Pancreas (tissue), 10 donors: ENCODE measurements at places on chromosomes 7 and 10. TPM values are rescaled to one million over a fixed set of nuclear protein-coding genes. Genes with fewer than 3 reads are reported as not detected.

The PNLIPRP2 gene
- polyA plus RNA-seq: 2,679 TPM

The MRLN gene
- 13.3 TPM for polyA plus RNA-seq

The ZYX gene
- 57.6 TPM for polyA plus RNA-seq

The MYL10 gene
- polyA plus RNA-seq: not detected

The SLC13A1 gene
- polyA plus RNA-seq: 0.04 TPM

The TNS3 gene
- 37.5 TPM for polyA plus RNA-seq

DNA sequence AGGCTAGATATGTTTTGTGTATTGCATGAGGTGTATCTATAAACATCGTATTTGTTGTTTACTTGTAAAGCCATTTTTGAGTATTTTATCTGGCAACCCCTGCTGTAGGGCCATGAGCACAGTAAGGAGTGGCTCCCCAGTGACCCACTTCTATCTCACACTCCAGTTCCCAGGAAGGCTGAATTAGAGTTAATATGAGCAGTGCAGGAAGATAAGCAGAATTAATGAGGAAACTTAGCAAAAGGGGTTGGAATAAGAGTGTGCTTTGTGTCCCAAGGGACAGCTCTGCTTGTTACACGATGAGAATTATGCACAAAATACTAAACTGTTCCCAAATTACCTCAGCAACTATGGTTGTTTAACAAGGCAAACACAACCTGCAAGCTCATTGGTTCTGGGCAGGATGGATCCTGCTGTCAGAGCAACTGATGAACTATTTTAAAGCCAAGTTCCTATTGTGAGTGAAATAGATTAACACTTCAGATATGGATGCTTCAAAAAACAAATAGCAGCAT is 1005.8 kb downstream of the NRG3 start:
- no peaks in the 10 kb centered on the region for H3K27me3 ChIP-seq
- H3K36me3 ChIP-seq: no peaks in the 10 kb centered on the region
- H3K4me1 ChIP-seq: no peaks in the 10 kb centered on the region
- H3K27ac ChIP-seq: no peak overlapping the region

DNA sequence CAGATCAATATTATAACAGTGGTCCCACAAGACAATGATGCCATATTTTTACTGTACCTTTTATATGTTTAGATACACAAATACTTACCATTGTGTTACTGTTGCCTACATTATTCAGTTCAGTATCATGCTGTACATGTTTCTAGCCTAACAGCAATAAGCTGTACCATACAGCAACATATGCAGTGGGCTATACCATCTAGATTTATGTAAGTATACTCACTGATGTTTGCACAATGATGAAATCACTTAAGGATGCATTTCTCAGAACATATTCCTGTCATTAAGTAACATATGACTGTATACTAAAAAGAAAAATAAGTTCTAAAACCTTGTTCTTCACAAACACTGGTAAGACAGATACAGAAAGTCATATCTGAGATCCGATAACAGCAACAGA is 468.6 kb upstream of the SEMA3A start:
- no peak overlapping the region for H3K4me3 ChIP-seq
- no peaks in the 10 kb centered on the region for H3K4me1 ChIP-seq
- H3K36me3 ChIP-seq: no peaks in the 10 kb centered on the region

- no peak overlapping the region for H3K27ac ChIP-seq
- H3K27me3 ChIP-seq: no peaks in the 10 kb centered on the region
- DNase-seq: no peak
These were observed 819 bp downstream of the UNCX start for GRCh38 chr7:1233333-1234048.

GRCh38 chr7:84291756-84292155 is 97.2 kb upstream of the SEMA3A start:
- H3K27me3 ChIP-seq: no peaks in the 10 kb centered on the region
- H3K4me1 ChIP-seq: no peaks in the 10 kb centered on the region
- no peaks in the 10 kb centered on the region for H3K36me3 ChIP-seq
- H3K4me3 ChIP-seq: no peak overlapping the region

- H3K27ac ChIP-seq: no peak overlapping the region
- H3K4me3 ChIP-seq: no peak overlapping the region
- no peaks in the 10 kb centered on the region for H3K4me1 ChIP-seq
- no peak for DNase-seq
These were observed 27.1 kb upstream of the GPAM start for GRCh38 chr10:112210666-112211065.

- H3K27ac ChIP-seq: no peak overlapping the region
- H3K27me3 ChIP-seq: no peaks in the 10 kb centered on the region
- H3K4me1 ChIP-seq: no peaks in the 10 kb centered on the region
- DNase-seq: no peak
These were observed 178.3 kb upstream of the ZMIZ1 start for GRCh38 chr10:78890506-78890905.

DNA sequence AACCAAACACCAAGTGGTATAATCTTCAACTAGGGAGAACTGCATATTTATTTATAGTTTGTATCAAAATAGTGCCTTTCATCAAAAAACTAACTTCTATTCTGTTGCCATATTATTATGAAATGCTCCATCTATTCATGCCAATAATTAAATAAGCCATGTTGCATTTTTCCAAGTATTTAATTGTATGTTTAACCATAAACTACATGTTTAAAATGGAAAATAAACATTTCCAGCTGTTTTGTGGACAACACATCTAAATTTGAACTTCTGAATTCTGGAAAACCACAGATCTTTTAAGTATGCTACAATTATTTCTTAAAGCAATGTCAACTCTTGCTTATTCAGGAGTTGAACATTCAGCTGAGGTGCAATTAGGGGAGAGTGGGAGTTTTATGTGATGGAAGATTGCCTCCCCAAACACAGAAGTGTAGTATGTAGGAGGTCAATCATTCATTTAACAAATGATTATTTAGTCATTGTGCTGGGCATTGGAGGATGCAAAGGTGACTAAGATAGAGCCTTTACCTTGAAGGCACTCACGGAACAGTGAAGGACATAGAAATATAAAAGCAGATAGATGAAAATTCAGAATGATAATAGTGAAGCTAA is 80.7 kb upstream of the PPP1R3C start:
- H3K36me3 ChIP-seq: no peaks in the 10 kb centered on the region
- DNase-seq: no peak
- no peaks in the 10 kb centered on the region for H3K4me1 ChIP-seq

DNA sequence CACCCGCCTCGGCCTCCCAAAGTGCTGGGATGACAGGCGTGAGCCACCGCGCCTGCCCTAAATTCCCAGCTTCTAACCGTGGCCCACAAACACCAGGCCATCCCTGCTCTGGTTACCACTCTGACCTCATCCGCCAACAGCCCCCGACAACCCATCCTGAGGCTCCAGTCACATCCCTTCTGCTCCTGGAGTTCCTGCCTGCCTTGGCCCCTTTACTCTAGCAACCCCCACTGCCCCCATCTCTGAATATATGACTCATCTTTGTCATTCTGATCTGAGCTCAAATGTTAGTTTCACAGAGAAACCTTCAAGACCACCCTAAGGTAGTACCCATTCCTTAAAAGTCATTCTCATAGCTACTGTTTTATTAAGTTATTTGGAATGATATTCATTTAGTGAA is 26.6 kb downstream of the RHEB start:
- H3K4me1 ChIP-seq: peaks cover 26% of the 10 kb centered on the region
- no peaks in the 10 kb centered on the region for H3K36me3 ChIP-seq
- no peak overlapping the region for H3K4me3 ChIP-seq
- no peak for DNase-seq
- H3K27me3 ChIP-seq: no peaks in the 10 kb centered on the region

DNA sequence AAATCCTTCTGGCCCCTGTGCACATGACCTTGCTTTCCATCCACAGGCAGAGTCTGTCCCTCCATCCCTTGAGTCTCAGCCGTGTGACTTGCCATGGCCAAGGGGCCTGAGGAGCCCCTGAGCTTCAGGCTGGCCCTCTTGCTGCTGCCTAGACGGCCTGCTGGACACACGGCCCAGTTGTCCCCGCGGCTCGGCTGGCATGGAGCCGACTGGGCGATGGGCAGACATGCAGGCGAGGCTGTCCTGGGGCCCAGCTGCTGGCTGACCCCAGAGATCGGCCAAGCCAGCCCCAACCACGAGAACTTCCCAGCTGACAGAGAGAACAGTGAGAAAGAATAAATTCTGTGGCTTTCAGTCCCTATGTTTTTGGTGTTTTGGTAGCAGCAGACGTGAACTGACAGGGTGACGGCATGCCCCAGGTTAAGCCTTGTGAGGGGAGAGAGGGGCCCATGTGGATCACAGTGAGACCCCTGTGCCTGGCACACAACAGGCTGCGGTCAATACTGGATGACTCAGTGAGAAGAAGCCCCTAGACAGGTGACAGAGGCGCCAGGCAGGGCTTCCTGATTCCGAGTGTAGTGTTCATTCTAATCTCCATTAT is 11.7 kb downstream of the PRKAG2 start:
- H3K27ac ChIP-seq: no peak overlapping the region
- H3K4me3 ChIP-seq: no peak overlapping the region
- H3K27me3 ChIP-seq: no peaks in the 10 kb centered on the region
- no peak for DNase-seq
- H3K4me1 ChIP-seq: peaks cover 10% of the 10 kb centered on the region

GRCh38 chr7:50655020-50655419 is 89.8 kb upstream of the DDC start:
- no peak for DNase-seq
- H3K27ac ChIP-seq: no peak overlapping the region
- H3K4me1 ChIP-seq: no peaks in the 10 kb centered on the region
- H3K27me3 ChIP-seq: no peaks in the 10 kb centered on the region

- H3K27me3 ChIP-seq: no peaks in the 10 kb centered on the region
- H3K4me1 ChIP-seq: no peaks in the 10 kb centered on the region
- no peak overlapping the region for H3K4me3 ChIP-seq
- H3K27ac ChIP-seq: no peak overlapping the region
These were observed 19.8 kb downstream of the MDFIC start for GRCh38 chr7:114941692-114942091.

DNA sequence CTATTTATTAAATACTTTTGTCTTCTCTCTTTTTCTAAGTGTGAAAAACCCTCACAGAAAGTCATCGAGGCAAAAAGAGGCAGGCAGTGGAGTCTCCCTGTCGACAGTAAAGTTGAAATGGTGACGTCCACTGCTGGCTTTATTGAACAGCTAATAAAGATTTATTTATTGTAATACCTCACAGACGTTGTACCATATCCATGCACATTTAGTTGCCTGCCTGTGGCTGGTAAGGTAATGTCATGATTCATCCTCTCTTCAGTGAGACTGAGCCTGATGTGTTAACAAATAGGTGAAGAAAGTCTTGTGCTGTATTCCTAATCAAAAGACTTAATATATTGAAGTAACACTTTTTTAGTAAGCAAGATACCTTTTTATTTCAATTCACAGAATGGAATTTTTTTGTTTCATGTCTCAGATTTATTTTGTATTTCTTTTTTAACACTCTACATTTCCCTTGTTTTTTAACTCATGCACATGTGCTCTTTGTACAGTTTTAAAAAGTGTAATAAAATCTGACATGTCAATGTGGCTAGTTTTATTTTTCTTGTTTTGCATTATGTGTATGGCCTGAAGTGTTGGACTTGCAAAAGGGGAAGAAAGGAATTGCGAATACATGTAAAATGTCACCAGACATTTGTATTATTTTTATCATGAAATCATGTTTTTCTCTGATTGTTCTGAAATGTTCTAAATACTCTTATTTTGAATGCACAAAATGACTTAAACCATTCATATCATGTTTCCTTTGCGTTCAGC is 43.4 kb downstream of the TARP start:
- no peaks in the 10 kb centered on the region for H3K27me3 ChIP-seq
- no peak overlapping the region for H3K4me3 ChIP-seq
- no peaks in the 10 kb centered on the region for H3K4me1 ChIP-seq
- H3K27ac ChIP-seq: no peak overlapping the region
- DNase-seq: no peak

DNA sequence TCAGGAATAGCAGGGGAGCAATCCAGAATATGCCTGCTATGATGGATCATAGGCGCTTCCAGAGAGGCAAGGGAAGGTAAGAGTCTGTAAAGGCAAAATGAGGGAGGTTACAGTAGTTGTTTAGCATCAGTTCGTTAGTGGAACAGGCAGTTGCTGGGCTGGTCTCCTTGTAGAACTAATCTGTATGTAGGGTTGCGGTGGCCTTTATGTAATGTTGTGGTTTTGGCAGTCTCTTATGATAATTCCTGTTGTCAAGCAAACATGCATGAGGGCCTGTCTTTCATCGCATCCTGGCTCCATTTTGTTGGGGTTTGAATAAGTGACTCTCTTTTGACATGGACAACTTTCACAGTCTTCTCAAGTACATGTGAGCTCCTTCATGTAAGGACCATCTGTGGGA is 427.8 kb upstream of the LRGUK start:
- H3K4me3 ChIP-seq: no peak overlapping the region
- H3K27me3 ChIP-seq: no peaks in the 10 kb centered on the region
- no peaks in the 10 kb centered on the region for H3K4me1 ChIP-seq
- H3K27ac ChIP-seq: no peak overlapping the region
- DNase-seq: no peak

DNA sequence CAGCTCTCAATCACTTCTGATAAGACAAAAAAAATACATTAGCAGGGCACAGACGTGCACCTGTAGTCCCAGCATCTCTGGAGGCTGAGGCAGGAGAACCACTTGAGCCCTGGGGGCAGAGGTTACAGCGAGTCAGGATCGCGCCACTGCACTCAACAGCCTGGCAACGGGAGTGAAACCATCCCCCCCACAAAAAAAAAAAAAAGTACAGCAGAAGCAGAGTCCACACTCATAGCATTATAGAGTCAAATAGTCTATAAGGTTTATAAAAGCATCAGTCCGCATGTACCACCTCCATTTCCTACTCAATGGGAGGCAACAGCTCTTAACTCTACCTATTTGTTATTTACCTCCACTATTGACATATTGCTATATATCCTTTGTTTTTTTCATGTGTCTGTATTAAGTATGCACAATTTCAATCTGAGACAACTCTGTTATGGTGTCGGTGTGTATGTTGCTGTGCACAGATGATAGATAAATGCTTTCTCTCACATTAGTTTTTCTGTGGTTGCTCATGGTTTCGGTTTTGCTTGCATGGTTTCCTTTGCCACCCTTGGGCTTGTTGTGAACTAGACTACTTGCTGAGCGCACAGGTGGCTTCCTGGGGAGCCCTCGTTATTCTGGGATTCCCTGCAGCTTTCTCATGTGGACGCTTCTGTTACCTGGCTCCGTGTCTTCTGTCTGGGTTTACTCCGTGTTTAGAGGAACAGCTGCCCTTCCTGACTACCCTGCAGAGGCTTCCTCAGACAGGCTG is 40.4 kb downstream of the PROSER2 start:
- no peaks in the 10 kb centered on the region for H3K27me3 ChIP-seq
- peaks cover 27% of the 10 kb centered on the region for H3K36me3 ChIP-seq
- no peak overlapping the region for H3K4me3 ChIP-seq

DNA sequence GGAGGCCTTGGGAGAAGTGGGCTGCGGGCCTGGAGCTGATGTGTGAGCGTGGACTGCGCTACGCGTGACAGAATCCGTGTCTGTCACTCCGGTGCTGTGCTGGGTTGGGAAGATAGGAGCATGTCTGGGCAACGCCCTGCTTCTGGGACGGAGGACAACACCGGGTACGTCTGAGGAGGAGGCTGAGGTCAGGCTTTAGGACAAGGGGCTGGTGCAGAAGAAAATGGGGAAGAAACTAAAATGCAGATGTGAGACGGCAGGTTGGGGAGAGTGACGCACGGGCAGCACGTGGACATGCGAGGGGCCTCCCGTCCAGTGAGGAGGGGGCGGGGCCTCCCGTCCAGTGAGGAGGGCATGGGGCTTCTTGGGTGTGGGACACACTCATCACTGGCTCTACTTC is 207.4 kb downstream of the DNAJB6 start:
- no peak overlapping the region for H3K4me3 ChIP-seq
- H3K4me1 ChIP-seq: no peaks in the 10 kb centered on the region
- DNase-seq: peak; percentile 19
- H3K27me3 ChIP-seq: no peaks in the 10 kb centered on the region
- peaks cover 9% of the 10 kb centered on the region for H3K36me3 ChIP-seq

- H3K27me3 ChIP-seq: no peaks in the 10 kb centered on the region
- no peaks in the 10 kb centered on the region for H3K4me1 ChIP-seq
- no peak overlapping the region for H3K4me3 ChIP-seq
- no peak for DNase-seq
These were observed 89.3 kb downstream of the SLIT1 start for GRCh38 chr10:97096261-97097083.
